Stimulated activated CD8-positive, alpha-beta memory T cell treated with anti-CD3 and anti-CD28 coated beads, Interleukin-2, amount 100 ng/mL, for 48 hours (primary cell): ENCODE measurements at places on chromosomes 11 and 22.

DNA sequence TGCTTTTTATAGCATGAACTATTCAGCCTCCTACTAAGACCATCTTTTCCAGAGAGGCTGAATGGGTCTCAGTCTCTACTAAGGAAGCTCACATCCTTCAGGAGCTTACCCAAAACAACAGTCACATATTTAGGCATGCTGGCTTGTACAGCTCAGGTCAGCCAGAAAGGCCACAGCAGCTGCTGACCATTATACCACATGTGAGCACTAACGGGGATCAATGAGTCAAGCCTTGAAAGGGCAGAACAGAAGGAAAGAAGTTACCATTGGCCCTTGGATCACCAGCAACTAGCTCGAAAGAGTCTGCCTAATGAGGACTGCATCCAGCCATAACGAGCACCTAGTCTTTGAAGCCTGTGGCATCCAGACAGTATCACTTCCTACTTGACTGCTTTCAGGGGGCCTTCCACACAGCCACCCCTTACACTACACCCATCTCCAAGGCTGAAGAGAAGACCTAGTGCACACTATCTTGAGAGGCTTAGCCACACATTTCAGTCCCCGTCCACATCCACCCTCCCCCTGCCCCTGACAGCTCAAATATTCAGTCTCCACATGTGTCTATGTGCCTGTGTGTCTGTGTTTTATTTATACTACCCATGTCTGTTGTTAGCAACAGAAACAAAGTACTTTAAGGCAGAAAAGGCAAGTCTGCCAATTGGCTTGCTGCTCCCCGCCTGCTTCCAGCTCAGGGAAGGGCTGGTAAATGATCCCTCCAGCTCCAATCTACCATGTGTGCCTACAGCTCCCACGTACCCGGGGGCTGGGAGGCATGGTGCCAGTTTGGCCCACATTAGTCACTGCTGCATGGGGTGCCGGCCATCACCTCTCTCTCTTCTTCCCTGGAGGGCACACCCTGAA, 95.5 kb downstream of the RPL27A start:
- no peak for DNase-seq

- DNase-seq: peak; percentile 82
These were observed 43.2 kb upstream of the ETS1 start for GRCh38 chr11:128630367-128631230.

DNA sequence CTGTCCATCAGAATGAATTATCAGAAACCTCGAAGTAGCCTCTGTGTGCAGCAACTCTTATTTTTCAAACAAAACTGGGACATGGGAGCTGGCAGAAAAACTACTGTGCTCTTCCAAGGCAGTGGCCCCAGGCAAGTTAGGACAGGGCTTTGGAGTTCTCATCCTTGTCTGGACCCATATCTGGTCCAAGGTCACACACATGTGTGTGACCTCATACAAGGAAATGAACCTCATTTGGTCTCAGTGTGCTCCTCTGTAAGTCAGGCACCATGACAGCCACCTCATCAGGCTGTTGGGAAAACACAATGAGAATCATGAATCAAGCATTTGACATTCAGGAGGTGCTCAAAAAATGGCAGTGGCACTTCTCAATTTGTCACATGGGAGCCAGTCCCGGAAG, 25.8 kb downstream of the LARGE1 start:
- DNase-seq: no peak

- DNase-seq: no peak
These were observed 42.1 kb upstream of the GNB1L start for GRCh38 chr22:19896665-19897355.

GRCh38 chr22:38114484-38115398, 4.3 kb upstream of the BAIAP2L2 start:
- peak; percentile 73 for DNase-seq

DNA sequence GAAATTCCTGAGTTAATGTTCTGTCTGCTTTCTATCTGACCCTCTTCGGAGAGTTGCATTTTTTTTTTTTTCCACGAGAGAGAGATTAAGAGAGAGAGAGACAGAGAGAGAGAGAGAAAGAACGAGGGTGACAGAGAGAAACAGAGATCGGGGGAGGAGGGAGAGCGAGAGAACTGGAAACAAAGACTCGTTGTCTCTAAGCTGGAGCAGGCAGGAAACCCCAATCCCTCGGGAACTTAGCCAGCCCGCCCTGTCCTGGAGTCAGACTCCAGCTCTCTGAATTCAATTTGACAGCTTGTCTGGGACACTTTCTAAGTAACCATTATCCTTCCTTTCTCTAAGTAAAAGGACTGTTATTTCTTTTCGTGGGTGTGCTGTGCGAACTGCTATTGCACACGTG, 76.9 kb downstream of the KCNJ1 start:
- DNase-seq: no peak

DNA sequence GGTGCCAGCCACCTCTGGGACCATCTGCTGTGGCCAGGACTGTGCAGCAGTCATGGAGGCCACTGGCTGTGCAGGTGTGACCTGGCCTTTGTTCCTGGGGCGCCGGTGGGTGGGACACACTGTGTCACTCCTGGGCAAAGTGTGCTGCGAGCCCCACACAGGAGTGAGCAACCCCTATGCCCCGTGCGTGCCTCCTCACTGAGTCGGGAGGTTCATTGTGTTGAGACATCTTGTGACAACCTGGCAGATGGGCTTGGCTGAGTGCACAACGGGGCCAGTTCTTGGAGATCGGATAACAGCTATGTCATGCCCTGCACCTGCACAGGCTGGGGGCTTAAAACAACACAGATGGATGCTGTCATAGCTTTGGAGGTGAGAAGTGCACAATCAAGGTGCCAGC, 13.5 kb downstream of the ANO1 start:
- no peak for DNase-seq

DNA sequence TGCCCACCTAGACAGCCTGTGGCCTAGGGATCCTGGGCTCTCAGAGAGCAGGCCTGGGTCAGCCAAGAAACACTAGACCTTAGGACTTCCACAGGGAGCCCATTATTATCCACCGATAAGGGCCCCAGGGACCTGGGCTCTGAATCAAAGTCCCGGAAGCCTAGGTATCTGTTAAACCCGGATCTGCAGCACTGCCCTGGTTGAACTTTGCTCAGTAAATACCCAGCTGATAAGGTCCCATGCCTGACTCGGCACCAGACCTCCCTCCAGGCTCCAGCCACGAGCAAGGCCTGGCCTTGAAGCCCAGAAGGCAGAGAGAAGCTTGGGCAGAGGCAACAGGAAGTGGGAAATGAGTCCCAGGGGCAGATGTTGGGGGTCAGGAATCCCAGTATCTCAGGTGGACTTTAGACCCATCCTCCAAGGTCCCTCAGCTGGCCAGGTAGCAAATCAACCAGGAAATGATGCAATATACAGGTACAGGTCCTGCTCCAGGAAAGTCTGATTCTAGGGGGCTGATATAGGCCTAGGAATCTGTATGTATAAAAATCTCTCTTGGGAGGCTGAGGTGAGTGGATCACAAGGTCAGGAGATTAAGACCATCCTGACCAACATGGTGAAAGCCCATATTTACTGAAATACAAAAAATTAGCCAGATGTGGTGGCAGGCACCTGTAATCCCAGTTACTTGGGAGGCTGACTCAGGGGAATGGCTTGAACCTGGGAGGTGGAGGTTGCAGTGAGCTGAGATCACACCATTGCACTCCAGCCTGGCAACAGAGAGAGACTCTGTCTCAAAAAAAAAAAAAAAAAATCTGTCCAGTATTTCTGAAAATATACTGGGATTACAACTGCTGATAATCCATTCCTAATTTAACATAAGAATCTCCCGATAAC, 18.7 kb downstream of the POU2AF1 start:
- no peak for DNase-seq

- no peak for DNase-seq
These were observed 11.7 kb upstream of the KAT5 start for GRCh38 chr11:65700399-65700798.

DNA sequence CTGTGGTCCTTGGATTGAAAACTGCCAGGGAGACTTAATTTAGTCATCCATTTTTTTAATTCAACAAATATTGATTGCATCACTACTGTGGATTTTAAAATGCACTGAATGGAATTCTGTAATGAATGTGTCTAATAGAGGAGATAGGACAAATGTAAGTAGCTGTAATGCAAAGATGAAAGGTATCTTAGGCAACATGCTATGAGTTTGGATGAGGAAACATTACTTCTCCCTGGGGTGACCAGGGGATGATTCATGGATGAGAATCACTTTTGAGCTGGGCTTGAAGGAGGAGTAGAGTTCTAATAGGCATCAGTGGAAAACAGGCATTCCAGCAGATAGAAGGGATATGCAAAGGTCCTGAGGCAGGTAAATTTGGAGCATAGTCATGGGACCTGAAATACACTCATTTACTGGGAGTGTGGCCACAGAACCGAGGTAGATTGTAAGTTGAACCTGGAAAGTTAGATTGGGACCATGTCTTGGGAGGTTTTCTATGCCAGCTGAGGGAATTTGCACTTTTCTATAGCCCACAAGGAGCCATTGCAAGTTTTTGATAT, 43.4 kb downstream of the PKNOX2 start:
- DNase-seq: no peak

DNA sequence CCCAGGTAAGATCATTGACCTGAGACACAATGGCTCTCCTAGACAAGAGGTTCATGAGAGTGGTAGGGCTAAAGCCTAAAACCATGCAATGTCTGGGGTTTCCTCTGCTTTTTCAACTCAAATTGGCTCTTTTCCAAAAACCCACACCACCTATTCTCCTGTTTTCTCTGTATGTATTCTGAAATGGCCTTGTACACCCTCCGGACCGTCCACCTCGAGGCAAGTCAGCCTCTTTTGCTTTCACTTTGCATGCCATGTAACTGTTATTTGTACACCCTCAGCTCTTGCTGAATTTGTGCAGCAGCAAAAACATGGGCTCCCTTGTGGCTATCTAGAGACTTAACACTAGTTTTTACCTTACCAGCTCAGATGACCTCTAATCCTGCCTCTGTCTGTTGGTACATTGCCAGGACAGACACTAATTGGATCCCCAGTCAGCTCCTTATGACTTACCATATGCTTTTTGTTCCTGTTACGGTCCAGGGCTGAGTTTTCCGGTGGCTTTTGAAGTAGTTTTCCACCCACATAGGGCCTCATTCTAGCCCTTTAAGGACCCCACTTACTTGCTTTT, 288.0 kb downstream of the SBF2 start:
- no peak for DNase-seq

- no peak for DNase-seq
These were observed 15.0 kb downstream of the SYT13 start for GRCh38 chr11:45270946-45271716.

DNA sequence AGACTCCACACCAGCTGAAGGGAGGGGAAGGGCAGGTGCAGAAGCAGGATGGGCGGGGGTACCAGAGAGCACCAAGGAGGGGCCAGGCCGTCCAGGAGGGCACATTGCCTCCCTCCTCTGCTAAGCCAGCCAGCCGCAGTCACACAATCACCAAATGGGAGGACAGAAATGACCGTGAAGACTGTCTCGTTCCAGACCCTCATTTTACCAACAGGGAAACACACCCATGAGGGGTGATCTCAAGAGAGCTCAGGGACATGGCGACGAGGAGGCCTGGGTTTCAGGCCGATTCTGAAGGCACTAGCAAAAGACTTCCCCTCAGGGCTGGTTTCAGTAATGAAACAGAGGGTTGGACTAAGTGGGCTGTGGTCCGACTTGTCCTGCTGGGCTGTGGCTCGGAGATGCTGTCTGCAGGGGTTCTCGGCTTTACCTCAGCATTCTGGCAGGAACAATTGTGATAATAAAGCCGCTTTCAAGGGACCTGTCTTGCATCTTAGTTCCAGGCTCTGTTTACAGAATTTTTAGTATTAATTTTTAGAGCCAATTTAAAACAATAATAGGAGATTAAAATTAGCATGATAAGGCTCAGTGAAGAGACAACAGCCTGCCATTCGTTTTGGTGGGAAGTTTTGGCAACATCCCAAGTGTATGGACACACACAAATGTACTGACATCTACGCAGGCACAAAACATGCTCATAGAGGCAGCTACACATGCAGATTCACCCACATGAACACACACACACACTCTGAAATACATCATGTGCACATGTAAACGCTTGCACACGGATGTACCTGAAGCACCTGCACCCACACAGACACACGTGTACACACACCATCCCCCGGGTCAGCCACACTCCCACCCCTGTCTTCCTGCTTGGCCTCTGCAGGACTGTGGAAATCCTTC, 2.0 kb upstream of the B3GAT1 start:
- DNase-seq: no peak
